Hair follicle dermal papilla cell (primary cell): ENCODE measurements at places on chromosomes 11 and 22. TPM values are rescaled to one million over a fixed set of nuclear protein-coding genes. Genes with fewer than 3 reads are reported as not detected.

Gene ZP1
- 0.12 TPM in 1 of 2 replicates, not detected in the other for total RNA-seq

Gene MS4A6E
- not detected in 2 replicates for total RNA-seq

Gene OR51E2
- total RNA-seq: 0.12 TPM in 1 of 2 replicates, not detected in the other

Gene PRR33
- total RNA-seq: not detected in 2 replicates

Gene OR8D1
- not detected in 2 replicates for total RNA-seq

Gene ART1
- total RNA-seq: not detected in 2 replicates

Gene HEPN1
- not detected in 2 replicates for total RNA-seq

Gene NLRP14
- total RNA-seq: 0.16 and 0.24 TPM in 2 replicates

Gene CBX6
- total RNA-seq: 76.0 and 87.9 TPM in 2 replicates

Gene BBOX1
- total RNA-seq: under 0.01 and 0.12 TPM in 2 replicates

Gene ROBO4
- 1.1 and 1.3 TPM in 2 replicates for total RNA-seq

Gene INS
- not detected in 2 replicates for total RNA-seq

Gene SMARCB1
- total RNA-seq: 59.9 and 73.2 TPM in 2 replicates

Gene SSTR3
- not detected in 2 replicates for total RNA-seq

Gene PTGDR2
- 0.81 and 2.6 TPM in 2 replicates for total RNA-seq

Gene POU2AF2
- not detected in 2 replicates for total RNA-seq

Gene SMC1B
- not detected in 2 replicates for total RNA-seq

Gene ISX
- not detected in 2 replicates for total RNA-seq

Gene FOLR2
- total RNA-seq: not detected in 2 replicates

Gene UBQLNL
- 0.32 and 0.49 TPM in 2 replicates for total RNA-seq

Gene MMP13
- total RNA-seq: 1.2 and 2.8 TPM in 2 replicates

Gene NUP98
- total RNA-seq: 156 and 174 TPM in 2 replicates

Gene ZMAT5
- 18.2 and 21.7 TPM in 2 replicates for total RNA-seq

Gene OR4C16
- not detected in 2 replicates for total RNA-seq

Gene YAP1
- 234 and 295 TPM in 2 replicates for total RNA-seq

Gene OR10A2
- total RNA-seq: not detected in 2 replicates

Gene LRRC56
- 0.65 and 0.85 TPM in 2 replicates for total RNA-seq

Gene NLRP6
- not detected in 2 replicates for total RNA-seq

Gene CCDC157
- total RNA-seq: 2.3 and 4.1 TPM in 2 replicates
